ENCODE measurements at places on chromosomes 3 and 15.
A peak's percentile ranks its signal among the peaks of the same experiment; 100 is the strongest.

DNA sequence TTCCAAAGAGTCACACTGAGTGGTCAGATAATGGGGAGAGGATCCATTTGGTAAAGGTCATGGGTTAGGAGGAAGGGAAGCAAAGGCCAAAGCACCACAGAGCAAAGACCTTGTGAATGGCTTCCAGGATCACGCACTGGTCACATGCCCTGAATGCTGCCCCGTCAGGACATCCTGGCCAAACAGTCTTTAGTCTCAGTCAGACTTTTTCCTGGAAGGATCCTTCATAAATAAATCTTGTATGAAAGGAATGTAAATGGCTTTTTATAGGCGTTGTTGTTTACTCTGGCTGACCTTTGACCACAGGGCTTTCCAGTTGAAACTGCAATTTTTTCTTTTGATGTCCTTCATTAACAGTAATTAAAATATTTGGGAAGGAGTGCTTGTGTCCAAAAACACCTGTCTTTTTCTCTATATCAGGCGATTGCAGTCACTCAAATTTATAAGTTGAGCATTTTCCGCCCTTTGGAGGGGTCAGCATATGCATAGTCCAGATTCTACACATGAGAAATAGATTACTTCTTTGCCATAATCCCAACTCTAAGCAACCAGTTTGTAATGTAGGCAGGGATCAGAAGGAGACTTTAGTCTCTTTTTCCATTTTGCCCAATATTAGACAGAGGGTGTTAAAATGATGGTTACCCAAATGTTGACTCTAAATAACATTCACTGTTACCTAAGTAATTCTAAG lies 48.4 kb downstream of the CHAC1 start:
- DNase-seq, result no peak

DNA sequence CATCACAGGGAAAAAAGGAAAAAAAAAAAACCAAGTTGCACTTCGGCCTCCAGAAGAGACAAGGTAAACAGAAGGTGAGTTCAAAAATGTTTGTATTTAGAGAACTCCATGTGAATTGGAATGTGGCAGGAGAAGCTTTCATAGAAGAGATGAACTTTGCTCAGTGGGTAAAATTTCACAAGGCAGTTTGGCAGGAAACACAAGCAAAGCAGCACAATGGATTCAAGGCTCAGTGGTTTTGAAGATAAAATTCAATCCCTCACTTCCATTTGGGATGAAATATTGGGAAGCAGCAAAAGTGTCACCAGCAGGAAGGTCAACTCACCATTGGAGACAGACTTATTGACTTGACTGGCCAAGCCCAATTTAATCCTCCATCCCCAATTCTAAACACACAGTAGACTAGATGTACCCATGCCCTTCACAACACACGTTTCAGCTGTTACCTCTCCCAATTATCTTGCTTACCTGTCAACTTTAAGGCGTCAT lies 256.7 kb upstream of the ICE2 start:
- no peak for DNase-seq

DNA sequence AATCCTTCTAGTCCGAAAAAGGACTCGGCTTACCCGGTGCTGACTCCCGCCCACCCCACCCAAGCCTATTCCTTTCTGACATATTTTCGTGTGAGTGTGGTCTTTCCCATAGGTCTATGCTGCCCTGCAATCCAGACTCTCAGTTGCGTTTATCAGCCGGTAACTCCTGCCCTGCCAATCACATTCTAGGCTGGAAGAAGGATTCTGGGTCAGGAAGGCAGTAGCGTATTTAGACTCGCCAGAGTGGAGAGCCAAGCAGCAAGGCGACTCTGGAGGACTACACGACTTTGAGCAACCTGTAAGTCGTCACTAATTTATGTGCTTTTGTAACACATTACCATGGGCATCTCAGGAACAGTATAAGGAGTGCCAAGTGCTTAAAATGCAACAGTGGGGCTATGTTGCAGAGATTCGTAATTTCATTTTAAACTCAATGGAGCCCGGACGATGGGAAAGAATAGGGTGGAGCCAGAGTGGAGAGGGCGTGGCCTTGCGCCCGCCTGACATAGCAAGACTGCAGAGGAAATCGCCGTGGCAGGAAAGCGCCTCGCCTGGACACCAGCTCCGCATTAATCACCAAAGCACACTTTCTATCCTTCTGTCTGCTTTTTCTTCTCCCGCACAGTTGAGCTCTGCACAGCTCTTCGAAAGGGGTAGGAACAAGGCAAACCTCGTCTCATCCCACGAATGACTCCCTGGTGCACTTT lies 1044.2 kb downstream of the AGBL1 start:
- DNase-seq, result no peak

DNA sequence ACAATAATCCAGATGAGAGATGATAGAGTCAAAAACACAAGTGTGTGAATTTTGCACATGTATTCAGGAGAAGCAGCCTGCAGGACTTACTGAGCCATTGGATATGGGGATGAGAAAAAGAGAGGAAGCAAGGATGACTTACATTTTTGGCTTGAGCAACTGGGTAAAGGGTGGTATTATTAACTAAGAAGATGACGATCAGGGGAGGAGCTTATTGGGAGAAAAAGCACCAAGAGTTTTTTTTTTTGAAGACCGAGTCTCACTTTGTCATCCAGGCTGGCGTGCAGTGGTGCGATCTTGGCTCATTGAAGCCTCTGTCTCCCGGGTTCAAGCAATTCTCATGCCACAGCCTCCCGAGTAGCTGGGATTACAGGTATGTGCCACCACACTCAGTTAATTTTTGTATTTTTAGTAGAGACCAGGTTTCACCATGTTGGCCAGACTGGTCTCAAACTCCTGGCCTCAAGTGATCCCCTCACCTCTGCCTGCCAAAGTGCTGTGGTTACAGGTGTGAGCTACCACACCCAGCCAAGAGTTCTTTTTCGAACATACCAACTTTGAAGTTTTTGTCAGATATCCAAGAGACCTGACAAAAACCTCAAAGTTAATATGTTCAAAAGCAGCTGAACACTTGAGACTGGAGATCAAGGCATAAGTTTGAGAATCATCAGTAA lies 14.8 kb upstream of the SH3BP5 start:
- DNase-seq, result no peak

DNA sequence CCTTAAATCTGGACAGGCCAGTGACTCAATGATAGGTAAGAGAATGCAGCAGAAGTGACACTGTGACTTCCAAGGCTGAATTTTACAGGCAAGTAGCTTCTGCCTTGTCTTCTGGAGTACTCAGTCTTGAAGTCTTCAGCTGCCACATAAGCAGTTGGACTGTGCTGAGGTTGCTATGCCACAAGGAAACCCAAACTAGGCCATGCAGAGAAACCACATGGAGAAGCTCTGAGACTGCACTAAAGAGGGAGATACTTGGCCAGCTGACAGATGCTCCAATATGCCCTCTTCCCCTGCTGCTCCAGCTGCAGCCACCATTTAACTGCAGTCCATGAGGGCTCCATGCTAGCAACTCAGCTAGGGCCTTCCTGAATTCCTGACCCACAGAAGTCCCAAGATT lies 119.4 kb upstream of the GADL1 start:
- DNase-seq, result no peak

DNA sequence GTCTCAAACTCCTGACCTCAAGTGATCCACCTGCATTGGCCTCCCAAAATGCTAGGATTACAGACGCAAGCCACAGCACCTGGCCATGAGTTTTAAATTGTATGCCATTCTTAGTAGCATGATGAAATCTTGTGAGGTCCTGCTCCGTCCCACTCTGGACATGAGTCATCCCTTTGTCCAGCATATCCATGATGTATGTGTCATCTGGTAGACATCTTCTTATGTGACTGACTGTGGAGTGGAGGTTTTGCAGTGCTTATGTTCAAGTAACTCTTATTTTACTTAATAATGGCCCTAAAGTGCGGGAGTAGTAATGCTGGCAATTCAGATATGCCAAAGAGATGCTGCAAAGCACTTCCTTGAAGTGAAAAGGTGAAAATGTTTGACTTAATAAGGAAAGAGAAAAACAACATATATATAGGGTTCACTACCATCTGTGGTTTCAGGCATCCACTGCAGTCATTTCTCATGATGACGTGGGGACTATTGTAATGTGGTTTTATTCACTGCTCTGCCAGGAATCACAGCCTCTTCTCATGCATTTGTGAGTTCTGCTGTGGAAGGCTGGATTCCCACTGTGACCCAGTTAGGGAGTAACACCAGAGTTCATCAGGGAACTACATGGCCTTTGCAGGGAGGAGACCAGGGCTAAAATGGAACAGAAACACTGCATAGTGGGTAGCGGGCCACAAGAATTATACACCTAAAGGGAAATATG lies 204.6 kb upstream of the STRIT1 start:
- DNase-seq, result no peak

GRCh38 chr3:102059145-102059943 lies 210.0 kb downstream of the NFKBIZ start:
- DNase-seq, result peak; percentile 24

DNA sequence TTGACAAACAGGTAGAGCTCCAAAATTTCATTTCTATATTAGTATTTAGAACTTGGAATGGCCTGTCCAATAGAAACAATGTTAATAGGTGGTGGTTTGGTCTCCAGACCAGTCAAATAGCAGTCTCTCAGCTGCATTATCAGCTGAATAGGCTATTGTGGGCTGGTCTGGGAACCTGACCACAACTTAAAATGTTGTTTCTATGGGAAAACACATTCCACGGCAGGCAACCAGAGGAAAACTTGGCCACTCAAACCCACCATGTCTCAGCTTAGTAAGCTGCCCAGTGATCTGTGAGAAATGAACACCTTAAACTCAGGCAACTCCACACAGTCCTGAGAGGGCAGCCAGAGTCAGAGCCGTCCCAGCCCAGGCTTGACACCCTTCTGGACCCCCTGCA lies 20.4 kb downstream of the FBN1 start:
- DNase-seq, result no peak

DNA sequence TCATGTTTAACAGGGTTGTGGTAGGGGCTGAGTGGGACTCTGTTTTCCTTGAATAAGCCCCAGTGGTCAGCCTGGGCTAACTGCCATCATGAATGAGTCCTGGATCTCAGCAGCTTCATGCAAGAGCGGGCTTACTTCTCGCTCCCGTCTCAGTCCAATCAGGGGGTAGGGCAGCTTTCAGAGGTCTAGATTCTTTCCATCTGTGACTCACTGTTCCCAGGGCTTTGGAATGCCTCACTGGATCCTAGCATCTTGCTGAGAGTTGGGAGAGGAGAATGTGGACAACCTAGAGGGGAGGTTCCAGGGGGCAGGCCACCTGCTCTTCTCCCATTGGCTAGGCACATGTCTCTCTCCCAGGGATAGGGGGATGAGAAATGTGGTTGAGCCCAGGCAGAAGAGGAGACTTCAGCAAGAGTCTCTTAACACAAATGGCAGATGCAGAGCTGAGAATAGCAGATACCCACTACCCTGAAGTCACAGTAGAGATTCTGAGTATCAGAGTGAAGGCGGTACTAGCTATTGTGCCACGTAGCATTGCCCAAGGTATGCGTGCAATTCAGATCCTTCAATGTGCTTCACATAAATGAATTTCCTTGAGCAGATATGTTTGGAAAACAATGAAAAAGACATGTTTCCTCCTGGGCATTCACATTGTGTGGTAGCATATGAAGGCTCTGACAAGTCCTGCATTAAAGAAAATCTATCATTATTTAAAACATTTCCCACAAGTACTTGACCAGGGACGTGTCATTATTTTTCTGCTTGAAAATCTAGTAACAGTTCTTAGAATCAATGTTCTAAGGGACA lies 257.7 kb upstream of the PROK2 start:
- DNase-seq, result no peak

- no peak for DNase-seq
Measured at GRCh38 chr15:90471769-90472168, 58.0 kb upstream of the CRTC3 start.
